MV-4-11 (cell line): ENCODE measurements at places on chromosomes 2 and 18.
A peak's percentile ranks its signal among the peaks of the same experiment; 100 is the strongest.

DNA sequence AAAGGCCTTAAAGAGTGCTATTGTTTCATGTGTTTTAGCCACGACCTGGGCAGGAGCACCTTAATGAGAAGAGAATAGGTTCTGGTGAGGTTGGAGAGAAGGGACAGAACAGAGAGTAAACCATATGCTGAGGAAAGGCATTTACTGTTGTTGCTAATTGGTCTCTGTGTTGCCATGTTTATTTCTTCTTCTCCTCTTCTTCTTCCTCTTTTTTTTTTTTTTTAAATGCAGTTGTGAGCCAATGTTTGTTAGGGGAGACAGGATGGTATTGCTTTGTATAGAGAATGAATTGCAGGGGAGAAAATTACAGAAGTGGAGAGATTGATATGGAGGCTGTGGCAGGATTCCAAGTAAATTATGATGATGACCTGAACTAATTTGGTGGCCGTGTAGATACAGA is 2.6 kb downstream of the SCN9A start:
- DNase-seq = peak; percentile 7

DNA sequence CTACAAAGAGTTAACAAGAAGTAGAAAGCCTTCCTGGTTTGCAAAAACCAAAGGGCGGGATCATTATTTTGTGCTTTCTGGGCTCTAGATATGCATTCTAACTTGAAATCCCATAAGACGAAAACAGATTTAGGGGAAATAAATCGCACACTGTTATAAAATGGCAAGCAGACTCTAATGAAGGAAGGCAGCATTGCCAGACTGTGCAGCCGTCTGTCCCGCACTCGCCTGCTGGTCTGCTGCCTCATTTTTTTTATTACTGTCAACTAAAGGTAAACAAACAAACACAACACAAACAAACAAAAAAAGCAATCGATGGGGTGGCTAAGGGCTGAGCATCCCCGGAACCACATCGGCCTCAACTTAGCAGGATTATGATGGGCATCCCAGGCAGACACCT is 24.4 kb downstream of the ZNF521 start:
- DNase-seq = no peak

DNA sequence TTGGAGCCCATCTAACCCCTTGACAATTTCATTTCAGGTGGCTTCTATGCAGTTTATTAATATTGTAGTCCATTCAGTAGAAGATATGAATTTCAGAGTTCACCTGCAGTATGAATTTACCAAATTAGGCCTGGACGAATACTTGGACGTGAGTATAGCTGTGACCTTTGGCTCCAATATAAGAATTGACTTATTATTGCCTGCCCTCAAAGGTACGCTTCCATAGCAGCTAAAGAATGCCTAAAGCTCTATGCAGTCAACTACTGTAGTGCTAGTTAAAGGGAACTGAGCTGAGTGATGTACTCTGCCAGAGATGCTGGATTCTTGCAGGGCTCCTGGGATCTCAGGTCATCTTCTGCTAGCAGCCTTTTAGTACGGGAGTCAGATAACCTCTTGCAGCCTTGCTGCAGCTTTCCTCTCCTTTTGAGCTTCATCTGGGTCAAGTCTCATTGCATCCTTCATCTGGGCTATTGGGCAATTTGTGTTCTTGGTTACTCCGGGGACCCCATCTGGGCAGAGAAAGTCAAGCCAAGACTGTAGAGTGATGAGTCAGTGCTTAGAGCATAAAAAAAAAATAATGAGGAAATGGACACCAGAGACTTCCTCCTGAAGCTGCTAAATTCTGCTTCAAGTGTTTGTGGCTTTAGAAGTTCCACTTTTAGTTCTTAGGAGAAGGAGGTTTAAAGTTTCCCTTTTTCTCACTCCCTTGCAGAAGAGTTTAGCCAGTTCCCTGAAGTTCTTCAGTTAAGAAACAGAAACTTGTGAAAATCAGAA is 105.6 kb downstream of the PRPF40A start:
- DNase-seq = peak; percentile 100

DNA sequence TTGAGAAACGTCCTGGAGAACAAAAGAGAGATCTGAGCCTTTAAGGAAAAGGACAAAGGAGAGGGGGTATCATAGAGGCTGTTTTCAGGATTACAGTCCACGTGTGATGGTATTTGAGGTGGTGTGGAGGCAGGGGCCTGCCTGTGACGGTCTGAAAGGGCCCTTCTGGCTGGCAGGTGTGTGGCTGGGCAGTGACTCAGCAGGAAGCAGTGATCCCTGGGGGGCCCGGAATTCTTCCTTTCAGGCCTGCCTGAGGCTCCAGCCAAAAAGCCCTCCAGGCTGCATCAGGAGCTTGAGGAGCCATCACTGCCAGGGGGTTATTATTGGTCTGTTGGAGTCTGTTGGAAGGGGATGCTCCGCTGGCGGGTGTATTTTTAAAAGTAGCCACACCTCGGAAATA is 97.2 kb upstream of the TMEM18 start:
- DNase-seq = no peak
